ENCODE measurements at places on chromosomes 5 and 9. TPM values are rescaled to one million over a fixed set of nuclear protein-coding genes. Genes with fewer than 3 reads are reported as not detected.

PHF24 gene
- 0.13 TPM for total RNA-seq

TAF11L10 gene
- not detected for total RNA-seq

LPCAT1 gene
- 52.5 TPM for total RNA-seq

CANX gene
- 907 TPM for total RNA-seq

SLC46A2 gene
- not detected for total RNA-seq

PCDHGC5 gene
- total RNA-seq, result 3.4 TPM

PGM5 gene
- total RNA-seq, result 66.7 TPM

CFAP77 gene
- total RNA-seq, result not detected

BNC2 gene
- total RNA-seq, result 12.3 TPM

CTNND2 gene
- total RNA-seq, result under 0.01 TPM

SPATA31A3 gene
- not detected for total RNA-seq

NEUROG1 gene
- total RNA-seq, result not detected

PRR16 gene
- total RNA-seq, result 3.7 TPM

CRHBP gene
- 0.13 TPM for total RNA-seq

SELENOP gene
- 12.4 TPM for total RNA-seq

DBH gene
- not detected for total RNA-seq

ZNF474 gene
- total RNA-seq, result 0.12 TPM

CA9 gene
- total RNA-seq, result not detected

GLDC gene
- 3.3 TPM for total RNA-seq

PROB1 gene
- total RNA-seq, result 0.40 TPM

WDR38 gene
- not detected for total RNA-seq

RNF180 gene
- 6.1 TPM for total RNA-seq

PTPRD gene
- total RNA-seq, result 4.0 TPM

UBAP1 gene
- 29.2 TPM for total RNA-seq

KCNN2 gene
- 0.25 TPM for total RNA-seq

TAF11L5 gene
- not detected for total RNA-seq

HIGD2A gene
- total RNA-seq, result 32.6 TPM

FAM81B gene
- not detected for total RNA-seq

NOTCH1 gene
- total RNA-seq, result 39.6 TPM

F2RL1 gene
- 7.5 TPM for total RNA-seq

RNF183 gene
- total RNA-seq, result not detected

LECT2 gene
- total RNA-seq, result not detected

EPB41L4A gene
- total RNA-seq, result 11.9 TPM

TMEM232 gene
- 5.9 TPM for total RNA-seq

MRRF gene
- total RNA-seq, result 34.5 TPM

UTP15 gene
- 14.9 TPM for total RNA-seq

PCDHGA12 gene
- 22.3 TPM for total RNA-seq

SLC1A1 gene
- 38.7 TPM for total RNA-seq

UNC5A gene
- total RNA-seq, result 0.12 TPM

CCL19 gene
- not detected for total RNA-seq

HAPLN1 gene
- total RNA-seq, result 29.7 TPM

SCGB3A1 gene
- not detected for total RNA-seq

GFPT2 gene
- 1.1 TPM for total RNA-seq

SVEP1 gene
- total RNA-seq, result 3.5 TPM

GABRA6 gene
- not detected for total RNA-seq

CCNG1 gene
- total RNA-seq, result 172 TPM

JADE2 gene
- total RNA-seq, result 32.2 TPM

CCDC192 gene
- not detected for total RNA-seq

ENTPD2 gene
- total RNA-seq, result not detected

LRRC8A gene
- 64.7 TPM for total RNA-seq

ANKRD31 gene
- 0.13 TPM for total RNA-seq

SOX30 gene
- not detected for total RNA-seq

GLIPR2 gene
- total RNA-seq, result 17.2 TPM

RASEF gene
- 0.06 TPM for total RNA-seq

LCNL1 gene
- total RNA-seq, result 1.6 TPM

PPP6C gene
- 7.9 TPM for total RNA-seq

CEL gene
- total RNA-seq, result 0.19 TPM

SLC6A18 gene
- not detected for total RNA-seq

OMD gene
- total RNA-seq, result 1.1 TPM

CPEB4 gene
- 29.7 TPM for total RNA-seq

Data from aortic smooth muscle cell (primary cell).